ENCODE measurements at places on chromosomes 11 and 22.

GRCh38 chr11:36300650-36301049 is 4.6 kb downstream of the PRR5L start:
- DNase-seq = peak; percentile 51

- DNase-seq = no peak
Observed at GRCh38 chr11:22510010-22510409, 115.6 kb downstream of the FANCF start.

DNA sequence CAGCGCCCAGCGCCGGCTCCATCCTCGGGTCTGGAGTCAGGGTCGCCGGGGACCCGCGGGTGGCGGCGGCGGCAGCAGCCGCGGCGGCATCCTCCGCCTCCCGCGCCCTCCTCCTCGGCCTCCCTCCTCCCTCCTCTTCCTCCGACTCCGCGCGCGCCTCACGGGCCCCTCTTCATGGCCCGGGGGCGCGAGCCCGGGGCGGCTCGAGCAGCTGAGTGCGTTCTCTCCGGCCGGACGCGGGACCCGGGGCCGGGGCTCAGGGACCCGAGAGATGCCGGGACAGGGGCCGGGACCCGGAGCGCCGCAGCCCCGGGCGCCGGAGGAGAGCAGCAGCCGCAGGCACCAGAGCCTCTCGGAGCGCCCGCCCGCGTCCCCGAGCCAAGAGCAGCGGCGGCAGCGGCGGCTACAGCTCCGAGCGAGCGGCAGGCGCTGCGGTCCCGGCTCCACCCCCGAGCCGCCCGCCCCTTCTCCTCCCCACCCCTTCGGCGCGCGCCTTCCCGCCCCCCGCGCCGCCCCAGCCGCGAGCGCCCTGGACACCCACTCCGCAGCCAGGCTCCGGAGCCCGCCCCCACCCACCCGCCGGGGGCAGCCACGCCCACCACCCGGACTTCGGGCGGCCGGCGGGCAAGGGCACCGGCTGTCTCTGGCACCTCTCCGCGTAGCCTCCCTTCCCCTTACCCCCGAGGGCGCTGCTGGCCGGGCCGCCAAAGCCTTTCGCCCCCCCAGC is at the start of gene CHST1:
TSS of gene CHST1 (minus strand) at position 417 of the 727 bp plus-strand sequence. CDS start 14,699 bp downstream, outside the sequence.
- no peak for DNase-seq

DNA sequence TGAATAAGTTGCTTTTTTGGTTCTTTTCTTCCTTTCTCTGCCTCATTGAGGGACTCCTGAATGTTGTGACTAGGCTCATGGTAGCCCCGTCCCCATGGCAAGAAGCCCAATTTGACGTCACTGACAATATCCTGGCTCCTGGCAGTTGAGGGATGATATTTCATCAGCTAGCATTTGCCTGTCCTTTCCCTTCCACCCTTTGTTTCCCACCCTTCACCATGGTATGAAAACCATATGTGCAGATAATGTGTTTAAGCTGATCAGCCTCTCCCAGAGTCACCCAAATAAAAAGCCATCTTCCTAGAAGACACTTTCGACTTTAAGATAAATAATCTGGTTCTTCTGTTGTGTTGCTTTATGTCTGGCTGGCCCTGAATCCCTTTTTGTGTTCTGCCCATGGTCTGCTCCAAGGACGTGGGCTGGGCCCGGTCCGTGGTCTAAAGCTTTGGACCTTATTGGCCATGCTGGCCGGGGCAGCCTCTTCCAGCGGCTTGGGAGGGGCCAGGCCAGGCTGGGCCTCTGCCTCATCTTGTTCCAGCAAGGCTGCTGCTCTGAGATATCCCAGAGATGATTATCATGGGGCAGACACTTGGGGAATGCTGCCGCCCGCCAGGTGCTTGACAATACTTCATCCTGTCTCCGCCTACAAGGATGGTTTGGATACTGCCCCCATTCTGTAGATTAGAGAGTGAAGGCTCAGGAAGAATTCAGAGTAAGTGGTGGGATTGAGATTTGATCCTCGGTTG is 5.1 kb downstream of the TSPAN18 start:
- no peak for DNase-seq

DNA sequence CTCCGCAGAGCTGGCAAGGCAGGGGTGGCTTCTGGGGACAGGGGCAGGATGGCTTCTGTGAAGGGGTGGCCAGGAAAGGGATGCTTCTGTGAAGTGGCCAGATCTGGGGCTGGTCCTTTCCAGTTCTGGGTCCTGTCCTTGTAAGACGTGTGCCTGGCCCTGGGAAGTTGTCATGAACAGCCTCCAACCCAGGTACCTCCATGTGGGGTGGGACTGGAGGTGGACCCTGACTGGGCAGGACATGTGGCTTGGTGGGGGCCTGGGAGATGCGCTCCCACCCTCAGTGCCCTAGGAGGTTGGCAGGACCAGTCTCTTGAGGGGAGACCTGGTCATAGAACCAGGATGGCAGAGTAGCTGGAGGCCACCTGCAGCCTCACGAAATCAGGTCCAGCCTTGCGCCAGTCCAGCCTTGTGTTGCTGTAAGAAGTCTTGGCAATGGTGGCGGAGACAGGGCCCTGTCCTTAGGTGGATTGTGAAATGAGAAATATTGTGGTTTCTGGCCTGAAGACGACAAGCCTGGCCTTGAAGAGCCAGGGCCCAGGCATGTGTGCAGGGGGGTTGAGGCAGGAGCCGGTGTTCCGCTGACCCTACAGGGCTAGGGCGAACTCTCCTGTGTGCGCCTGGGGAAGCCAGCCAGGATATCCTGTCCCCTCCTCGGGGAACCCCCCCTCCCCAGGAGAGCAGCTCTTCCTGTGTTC is 2.6 kb downstream of the KCNQ1 start:
- DNase-seq = no peak

GRCh38 chr11:10918698-10919097 is 60.8 kb upstream of the ZBED5 start:
- DNase-seq = no peak

DNA sequence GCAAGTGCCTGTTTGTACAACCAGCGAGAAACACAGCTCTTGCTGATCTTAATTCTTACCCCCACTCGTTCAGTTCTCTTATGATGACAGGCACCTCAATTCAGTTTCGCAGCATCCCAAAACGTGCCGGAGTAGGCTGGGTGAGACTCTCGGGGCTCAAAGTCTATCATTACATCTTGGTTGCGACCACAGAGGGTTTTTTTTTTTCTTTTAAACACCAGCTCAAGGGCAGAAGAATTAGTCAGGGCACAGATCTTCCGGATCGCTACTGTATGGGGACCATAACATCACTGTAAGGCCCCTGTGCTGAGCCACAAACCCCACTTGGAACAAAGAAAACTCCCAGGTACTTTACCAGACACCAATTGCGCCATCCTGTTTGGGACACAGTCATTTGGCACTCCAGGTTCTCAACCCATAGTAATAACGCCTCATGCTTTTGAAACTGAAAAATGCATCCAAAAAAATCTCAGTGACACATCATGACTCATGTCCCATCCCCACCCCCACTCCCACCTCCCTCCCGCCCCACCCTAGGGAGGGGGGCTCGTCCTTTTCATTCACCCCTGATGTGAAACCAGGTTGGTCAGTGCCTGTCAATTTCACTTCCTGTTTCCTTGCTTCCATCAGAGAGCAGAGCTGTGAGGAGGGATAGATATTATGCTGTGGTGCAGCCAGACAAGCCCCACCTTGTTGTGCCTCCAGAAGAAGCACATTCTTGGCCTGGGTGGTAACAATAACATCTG is 41.0 kb upstream of the CD5 start:
- DNase-seq = no peak

- no peak for DNase-seq
Observed at GRCh38 chr11:8095806-8096522, 15.0 kb downstream of the TUB start.

DNA sequence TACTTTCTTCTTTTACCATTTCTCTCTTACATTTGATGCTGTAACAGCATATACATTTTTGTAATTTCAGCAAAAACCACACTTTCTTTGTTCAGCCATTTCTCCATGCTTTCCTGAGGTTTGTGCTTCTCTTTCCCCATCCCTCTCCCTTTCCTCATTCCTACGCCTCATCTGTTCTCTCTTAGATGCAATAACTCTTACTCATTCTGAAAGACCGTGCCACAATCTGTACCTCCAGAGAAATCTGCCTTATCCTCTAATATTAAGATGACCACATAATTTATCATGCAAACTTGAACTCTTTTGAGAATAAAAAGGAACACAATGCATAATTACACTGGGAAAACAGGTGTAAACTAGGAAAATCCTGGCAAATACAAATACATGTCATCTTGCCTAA is 588.9 kb downstream of the JRKL start:
- DNase-seq = no peak

DNA sequence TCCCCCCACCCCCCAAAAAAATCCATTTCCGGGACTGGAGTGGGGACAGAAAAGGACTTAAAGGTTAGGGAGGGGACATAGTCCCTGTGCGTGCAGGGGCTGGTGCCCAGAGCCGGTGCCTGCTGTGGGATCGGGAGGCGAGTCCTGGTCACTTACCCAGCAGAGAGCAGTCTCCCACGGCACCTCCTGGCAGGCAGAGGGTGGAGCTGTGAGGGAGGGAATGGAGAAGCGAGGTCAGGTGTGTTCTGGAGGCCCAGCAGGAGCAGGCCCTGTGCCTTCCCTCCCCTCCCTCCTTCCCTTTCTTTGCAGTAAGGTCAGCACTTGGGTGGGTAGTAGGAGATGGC is 28.4 kb downstream of the SHANK3 start:
- DNase-seq = peak; percentile 49

DNA sequence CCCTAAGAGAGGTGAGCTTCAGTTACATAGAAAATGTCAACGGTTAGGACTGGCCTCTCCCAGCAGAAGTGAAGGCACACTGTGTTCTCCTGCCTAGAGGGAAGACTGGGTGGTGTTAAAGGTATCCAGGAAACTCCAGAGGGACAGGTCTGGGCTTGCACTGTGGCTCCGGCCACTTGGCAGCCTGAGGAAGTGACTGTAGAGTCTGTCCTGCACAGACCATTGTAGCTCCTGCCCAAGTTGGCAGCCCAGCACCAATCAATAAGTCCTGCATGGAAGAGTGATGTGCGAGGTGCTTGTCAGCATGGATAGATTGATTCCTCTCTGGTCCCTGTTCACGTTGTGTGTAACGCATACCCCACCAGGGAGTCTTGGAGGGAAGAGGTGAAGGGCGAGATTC is 284.8 kb downstream of the TENM4 start:
- DNase-seq = no peak

- no peak for DNase-seq
Observed at GRCh38 chr22:36680038-36680437, 23.5 kb downstream of the CACNG2 start.

GRCh38 chr11:129976328-129976727 is 26.3 kb downstream of the PRDM10 start:
- DNase-seq = no peak

DNA sequence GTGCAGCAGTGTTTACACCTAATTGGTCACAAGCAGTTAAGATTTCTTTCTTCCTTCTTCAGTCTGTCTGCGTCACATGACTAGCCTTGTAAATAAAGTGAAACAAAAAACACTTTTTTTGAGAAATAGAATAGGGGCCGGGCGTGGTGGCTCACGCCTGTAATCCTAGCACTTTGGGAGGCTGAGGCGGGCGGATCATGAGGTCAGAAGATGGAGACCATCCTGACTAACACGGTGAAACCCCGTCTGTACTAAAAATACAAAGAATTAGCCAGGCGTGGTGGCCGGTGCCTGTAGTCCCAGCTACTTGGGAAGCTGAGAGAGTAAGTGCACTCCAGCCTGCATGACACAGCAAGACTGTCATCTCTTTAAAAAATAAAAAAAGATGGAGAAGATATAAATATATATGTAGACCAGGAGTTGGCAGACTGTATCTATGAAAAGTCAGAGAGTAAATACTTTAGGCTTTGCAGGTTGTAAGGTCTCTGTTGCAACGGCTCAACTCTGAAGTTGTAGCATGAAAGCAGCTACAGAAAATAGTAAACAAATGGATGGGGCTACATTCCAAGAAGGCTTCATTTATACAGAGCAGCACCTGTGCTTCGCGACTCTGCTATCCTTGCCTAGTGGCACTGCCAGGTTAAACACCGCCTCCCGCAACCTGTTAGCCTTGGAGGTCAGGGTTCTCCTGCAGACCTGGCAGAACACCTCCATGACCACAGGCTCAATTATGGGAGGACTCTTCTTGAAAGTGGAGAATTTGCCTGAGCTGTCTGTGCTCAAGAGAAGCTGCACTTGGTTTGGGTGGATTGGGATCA is 55.9 kb downstream of the PPP6R2 start:
- DNase-seq = no peak

DNA sequence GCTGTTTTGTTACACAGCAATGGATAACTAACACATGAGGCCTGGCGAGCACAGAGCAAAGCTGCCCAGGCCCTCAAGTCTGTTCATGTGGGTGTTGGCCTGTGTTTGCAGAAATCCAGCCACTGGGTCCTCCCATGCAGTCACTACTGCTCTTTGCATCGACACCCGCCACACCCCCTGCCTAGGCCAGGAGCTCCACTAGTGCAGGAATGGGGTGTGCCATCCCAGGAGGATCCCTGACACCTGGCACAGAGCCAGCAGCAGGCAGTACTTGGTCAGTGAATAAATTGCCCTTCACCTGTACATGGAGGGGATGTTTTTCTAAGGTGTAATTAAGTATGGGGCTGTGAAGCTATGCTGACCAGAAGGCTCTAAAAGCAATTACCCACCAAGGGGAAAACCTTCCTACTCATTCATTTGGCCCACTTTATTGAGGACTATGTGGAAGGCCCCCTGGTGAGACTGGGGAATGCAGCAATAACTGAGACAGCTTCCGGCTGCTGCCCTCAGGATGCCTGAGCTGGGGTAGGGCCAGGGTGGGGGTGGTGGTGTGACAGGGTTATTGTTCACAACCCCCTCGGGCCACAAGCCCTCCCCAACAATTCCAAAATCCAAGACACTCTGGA is 160.8 kb downstream of the CRYBB2 start:
- no peak for DNase-seq

DNA sequence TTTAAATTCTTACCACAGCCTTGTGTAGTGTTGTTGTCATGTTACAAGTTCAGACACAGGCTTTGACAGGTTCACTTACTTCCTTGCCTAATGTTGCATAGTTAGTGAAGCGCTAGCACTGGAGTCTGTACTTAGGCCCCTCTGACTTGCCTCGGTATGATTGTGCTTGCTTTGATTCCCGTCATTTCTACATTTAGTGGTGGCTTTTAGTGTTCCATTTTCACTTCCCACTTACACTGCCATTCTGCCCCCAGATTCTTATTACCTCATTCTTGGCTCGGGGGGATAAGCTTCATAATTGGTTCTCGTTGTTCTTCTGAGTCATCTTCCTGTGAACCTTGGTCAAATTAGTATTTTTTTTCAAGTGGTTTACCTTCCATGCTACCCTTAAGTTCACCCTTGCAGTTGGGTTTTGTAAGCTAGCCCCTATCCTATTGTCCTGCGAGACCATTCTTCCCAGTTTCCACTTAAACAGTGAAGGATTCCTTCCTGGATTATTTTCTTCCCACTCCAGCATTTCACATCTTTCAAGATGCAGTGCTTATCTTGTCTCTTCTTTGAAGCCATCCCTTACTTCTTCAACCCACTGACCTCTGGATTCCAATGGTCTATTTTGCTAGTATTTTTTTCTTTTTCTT is 68.7 kb downstream of the DDX10 start:
- no peak for DNase-seq

Data from posterior cingulate gyrus (tissue), 11 donors.